Activated B cell treated with CpG ODN at 0.5 μM for 24 hours (primary cell): ENCODE measurements at places on chromosomes 13 and 19.
A peak's percentile ranks its signal among the peaks of the same experiment; 100 is the strongest.

DNA sequence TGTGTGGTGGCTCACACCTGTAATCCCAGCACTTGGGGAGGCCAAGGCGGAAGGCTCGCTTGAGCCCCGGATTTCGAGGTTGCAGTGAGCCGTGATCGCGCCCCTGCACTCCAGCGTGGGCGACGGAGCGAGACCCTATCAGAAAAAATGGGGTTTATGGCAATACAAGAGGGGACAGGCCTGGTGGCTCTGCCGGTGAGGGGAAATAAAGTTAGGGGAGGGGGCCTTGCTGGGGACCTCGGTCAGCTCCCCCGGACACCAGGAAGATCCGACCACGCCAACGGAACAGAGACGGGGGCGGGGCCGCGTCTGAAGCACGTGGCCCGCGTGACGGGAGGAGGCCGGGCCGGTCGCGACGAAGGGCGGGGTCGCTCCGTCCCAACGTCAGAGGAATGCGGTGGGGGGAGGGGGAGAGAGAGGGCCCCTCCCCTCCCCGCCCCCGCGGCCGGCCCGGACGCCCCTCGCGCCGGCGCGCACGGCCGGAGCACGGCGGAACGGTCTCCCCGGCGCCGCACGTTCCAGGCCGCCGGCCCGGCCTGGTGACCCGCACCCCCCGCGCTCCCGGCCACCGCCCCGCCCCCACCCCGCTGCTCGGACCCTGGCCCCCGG is 1.9 kb upstream of the HNRNPL start:
- H3K27ac ChIP-seq, result peak overlapping the region; percentile 98
- H3K27me3 ChIP-seq, result no peaks in the 10 kb centered on the region
- peaks cover 59% of the 10 kb centered on the region for H3K4me1 ChIP-seq
- peak overlapping the region; percentile 93 for H3K4me3 ChIP-seq
- DNase-seq, result peak; percentile 90

- H3K36me3 ChIP-seq, result no peaks in the 10 kb centered on the region
- no peak overlapping the region for H3K27ac ChIP-seq
- H3K27me3 ChIP-seq, result peaks cover 8% of the 10 kb centered on the region
Measured at GRCh38 chr13:28579322-28579721, 79.6 kb upstream of the POMP start.

GRCh38 chr13:30697996-30698401 is 37.3 kb upstream of the ALOX5AP start:
- no peak for DNase-seq
- no peak overlapping the region for H3K4me3 ChIP-seq
- H3K36me3 ChIP-seq, result no peaks in the 10 kb centered on the region
- no peak overlapping the region for H3K27ac ChIP-seq
- H3K27me3 ChIP-seq, result peaks cover 3% of the 10 kb centered on the region
- H3K4me1 ChIP-seq, result peaks cover 21% of the 10 kb centered on the region

DNA sequence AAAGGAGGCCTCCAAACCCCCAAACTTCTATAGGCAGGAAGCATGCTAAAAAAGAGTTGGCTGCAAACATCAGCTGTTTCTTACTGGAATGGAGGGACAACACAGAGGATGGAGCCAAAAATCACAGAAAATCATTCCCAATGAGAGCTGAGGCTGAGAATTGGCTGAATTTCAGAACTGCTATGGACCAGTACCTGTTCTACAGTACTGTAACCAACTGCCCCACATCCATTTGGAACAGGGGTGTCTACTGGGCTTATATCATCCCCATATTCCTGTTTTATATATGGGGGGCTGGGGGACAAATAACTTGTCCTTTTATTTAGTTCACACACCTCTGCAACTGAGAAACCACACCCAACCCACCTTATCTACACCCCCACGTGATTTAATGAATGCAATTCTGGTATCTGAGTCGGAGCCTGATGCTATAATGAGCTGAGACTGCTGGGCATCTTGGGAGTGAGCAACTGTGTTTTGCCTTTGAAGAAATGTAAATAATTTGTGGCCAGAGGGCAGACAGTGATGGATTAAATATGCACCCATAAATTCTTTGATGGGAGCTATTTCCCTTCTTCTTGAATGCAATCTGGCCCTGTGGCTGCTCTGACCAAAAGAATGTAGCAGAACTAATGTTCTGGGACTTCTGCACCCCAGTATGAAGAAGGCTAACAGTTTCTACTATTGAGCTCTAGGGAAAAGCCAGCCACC is 82.6 kb downstream of the TBC1D4 start:
- H3K27ac ChIP-seq, result no peak overlapping the region
- no peak for DNase-seq
- no peaks in the 10 kb centered on the region for H3K36me3 ChIP-seq

GRCh38 chr19:17455308-17456123 is 5.2 kb downstream of the NXNL1 start:
- no peak overlapping the region for H3K4me3 ChIP-seq
- DNase-seq, result no peak
- H3K27ac ChIP-seq, result no peak overlapping the region
- H3K36me3 ChIP-seq, result no peaks in the 10 kb centered on the region
- H3K4me1 ChIP-seq, result peaks cover 6% of the 10 kb centered on the region

DNA sequence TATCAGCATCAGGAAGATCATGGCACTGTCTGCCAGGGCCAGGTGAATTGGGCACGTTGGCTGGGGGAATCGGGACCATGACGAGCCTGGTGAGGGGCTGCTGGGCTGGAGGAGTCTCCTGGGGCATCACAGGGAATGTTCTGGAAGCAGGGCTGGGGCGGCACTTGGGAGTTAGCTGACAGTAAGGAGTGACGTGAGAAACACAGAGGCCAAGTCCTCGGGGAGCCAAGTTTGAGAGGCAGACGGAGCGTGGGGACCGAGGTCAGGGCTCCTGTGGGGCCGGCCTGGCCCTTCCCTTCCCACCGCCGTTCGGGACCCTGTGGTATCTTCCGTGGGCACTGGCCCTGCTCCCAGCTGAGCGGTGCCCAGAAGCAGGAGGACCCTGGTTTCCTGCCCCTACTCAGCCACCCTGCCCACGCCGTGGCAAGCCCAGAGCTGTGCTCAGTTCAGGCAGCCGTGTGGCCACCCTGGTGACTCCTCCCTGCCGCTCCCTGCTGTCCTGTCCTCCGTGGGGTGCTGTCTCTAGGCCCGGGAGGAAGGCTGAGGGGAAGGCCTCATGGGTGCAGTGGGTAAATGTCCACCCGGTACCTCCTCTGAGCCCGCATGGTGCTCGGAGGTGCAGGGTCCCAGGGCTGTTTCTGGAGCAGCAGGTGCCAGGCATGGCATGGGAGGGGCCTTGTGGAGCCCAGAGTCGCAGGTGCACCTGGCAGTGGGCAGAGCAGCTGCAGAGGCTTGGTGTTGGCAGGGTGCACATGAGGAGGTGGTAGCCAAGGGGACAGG is 25.2 kb downstream of the CRTC1 start:
- peaks cover 22% of the 10 kb centered on the region for H3K4me1 ChIP-seq
- no peak overlapping the region for H3K27ac ChIP-seq
- DNase-seq, result no peak
- H3K36me3 ChIP-seq, result no peaks in the 10 kb centered on the region

DNA sequence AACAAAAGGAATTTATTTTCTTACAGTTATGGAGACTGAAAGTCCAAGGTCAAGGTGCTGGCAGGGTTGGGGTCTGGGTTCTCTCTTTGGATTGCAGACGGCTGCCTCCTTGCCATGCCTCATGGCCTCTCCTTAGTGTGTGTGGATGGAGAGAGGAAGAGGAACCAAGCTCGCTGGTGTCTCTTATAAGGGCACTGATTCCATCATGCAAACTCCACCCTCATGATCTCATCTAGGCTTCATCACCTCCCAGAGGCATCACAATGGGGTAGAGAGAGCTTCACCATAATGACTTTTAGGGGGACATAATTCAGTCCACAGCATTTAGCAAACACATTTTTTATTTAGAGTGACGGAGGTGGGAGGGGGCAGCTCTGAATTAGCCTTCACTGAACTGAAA is 104.9 kb upstream of the ABCC4 start:
- DNase-seq, result no peak
- H3K36me3 ChIP-seq, result no peaks in the 10 kb centered on the region
- H3K4me3 ChIP-seq, result no peak overlapping the region
- H3K4me1 ChIP-seq, result peaks cover 11% of the 10 kb centered on the region

GRCh38 chr13:85828094-85828684 is 29.0 kb upstream of the SLITRK6 start:
- H3K27ac ChIP-seq, result no peak overlapping the region
- no peaks in the 10 kb centered on the region for H3K27me3 ChIP-seq
- H3K4me1 ChIP-seq, result no peaks in the 10 kb centered on the region
- H3K4me3 ChIP-seq, result no peak overlapping the region
- no peak for DNase-seq

DNA sequence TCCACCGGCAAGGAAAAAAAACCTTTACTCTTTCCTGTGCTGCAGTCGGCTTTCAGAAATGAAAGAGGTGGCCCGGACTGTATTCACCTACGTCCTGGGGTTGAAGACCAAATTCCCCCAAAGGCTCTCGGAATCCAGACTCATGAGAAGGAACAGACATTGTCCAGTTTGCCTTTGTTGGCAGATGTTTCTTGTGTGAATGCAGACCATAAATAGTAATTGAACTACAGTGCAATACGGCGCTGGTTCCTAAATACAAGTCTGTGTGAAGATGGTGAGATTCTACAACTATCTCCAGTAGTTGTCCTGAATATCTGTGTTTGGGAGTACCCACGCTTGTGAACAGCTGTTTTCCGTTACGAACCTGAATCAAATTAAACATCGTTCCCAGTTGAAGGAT is 11.2 kb upstream of the PTOV1 start:
- peaks cover 55% of the 10 kb centered on the region for H3K36me3 ChIP-seq
- H3K27ac ChIP-seq, result no peak overlapping the region
- no peaks in the 10 kb centered on the region for H3K27me3 ChIP-seq
- H3K4me1 ChIP-seq, result peaks cover 25% of the 10 kb centered on the region
- no peak for DNase-seq
